ENCODE measurements at places on chromosomes 5 and 9.
A peak's percentile ranks its signal among the peaks of the same experiment; 100 is the strongest.

DNA sequence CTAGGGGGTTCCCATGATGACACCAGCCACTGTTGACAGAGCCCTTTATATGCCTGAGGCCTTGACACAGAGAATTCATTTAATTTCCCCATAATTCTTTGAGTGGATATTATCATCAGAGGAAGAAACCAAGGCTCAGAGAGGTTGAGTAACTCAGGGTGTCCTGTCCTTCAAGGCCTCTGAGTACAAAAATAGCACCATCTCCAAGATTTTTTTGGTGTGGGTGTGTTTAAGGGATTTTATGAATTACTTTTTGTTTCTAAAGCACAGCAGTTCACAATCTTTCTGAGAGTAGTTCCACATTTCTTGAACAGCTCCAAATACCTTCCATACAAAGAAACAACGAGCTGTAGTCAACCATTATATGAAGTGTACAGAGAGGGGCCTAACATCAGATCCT, 6.2 kb upstream of the GSN start:
- no peak for DNase-seq

- DNase-seq, result no peak
Measured at GRCh38 chr9:101201630-101202029, 173.1 kb downstream of the PLPPR1 start.

GRCh38 chr5:115260248-115260647, 2.4 kb downstream of the PGGT1B start:
- no peak for DNase-seq

GRCh38 chr5:42756606-42757601, at the start of gene CCDC152:
CCDC152 (plus strand) TSS chr5:42756818; CDS start chr5:42759122, 2,304 bp downstream.
- DNase-seq, result peak; percentile 16

DNA sequence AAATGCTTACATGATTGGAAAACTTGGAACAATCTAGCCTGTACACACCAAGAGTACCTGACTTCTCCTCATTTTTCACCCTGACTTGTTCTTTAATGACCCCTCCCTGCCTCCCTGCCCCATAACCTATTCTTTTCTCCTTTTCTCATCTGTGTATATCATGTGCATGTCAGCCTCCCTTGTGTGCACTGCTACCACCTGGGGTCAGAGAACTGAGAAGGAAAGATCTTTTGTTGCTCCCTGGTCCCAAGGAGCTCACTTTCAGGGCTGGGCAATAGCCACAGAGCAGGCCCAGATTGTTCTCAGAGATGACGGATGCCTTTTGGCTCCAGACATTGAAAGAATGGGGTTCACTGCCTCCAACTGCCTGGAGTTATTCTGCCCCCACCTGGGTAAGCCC, 5.1 kb downstream of the MAP1B start:
- no peak for DNase-seq

GRCh38 chr9:127119320-127119709, 3.1 kb downstream of the ANGPTL2 start:
- no peak for DNase-seq

DNA sequence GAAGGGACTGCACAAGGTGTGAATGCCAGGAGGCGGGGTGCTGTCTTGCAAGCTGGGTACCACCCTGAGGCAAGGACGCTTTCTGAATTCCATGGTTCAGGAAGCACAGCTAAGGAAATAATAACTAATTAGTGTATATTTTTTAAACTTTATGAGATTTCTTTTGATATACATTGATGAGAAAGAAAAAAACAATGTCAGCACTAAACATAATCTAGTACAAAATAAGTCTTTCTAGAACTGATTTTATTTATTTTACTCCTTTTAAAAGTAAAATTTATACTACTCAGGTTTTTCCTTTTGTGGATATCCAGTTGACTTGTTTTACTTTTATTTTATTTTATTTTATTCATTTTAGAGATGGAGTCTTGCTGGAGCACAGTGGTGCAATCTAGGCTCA, 3.6 kb downstream of the DNAJC21 start:
- DNase-seq, result no peak

DNA sequence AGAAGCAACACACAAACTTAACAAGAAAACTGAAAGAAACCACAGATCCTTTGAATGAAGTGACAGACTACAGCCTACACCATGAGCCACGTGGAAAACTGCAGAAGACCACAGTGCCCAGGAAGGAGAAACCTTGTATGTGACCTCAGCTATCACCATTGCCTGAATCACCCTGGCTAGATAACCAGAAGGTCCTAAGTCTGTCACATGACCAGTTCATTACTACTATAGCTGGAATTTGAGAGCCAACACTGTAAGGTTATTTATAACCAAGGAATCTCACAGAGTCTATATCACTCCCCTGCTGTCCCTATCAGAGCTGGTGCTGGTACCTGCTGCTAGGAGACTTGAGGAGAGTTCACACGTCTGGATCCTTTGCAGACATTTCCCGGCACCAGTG, 90.3 kb upstream of the FBXL17 start:
- DNase-seq, result no peak

GRCh38 chr5:55877655-55878054, 26.5 kb downstream of the IL31RA start:
- no peak for DNase-seq

DNA sequence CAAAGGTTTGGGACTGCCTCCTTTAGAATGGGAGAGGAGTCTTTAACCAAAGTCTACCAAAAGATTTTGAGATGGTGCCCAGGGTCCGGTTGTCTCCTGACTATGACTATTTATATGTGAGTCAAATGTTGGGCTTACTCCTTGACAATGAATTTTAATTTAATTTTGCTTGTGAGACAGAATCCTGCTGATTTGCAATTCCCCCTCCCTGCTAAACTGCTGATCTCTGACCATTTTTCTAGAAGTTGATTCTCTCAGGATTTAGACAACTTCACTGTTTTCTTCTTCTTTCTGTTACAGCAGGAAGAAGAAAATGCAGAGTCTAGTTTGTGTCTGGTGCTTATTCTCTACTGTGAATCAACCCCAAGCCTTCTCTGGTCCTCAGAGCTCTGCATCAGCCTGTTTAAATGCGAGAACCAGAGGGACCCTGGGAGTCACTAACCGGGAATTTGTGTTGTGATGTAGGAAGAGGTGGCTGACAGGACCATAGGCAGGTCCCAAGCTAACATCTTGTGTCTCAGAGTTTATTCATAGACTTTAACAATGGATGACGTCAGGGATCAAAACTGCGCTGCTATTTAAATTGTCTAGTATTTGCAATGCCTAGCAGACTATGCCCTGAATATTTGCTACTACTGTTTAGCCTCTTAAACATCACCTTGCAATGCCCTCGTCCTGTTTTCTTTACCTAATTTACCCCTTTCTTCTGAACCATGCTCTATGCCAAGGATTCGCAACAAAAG, 124.0 kb upstream of the TAF11L2 start:
- no peak for DNase-seq

- DNase-seq, result peak; percentile 13
Measured at GRCh38 chr9:72428329-72428728, 63.3 kb upstream of the ZFAND5 start.

DNA sequence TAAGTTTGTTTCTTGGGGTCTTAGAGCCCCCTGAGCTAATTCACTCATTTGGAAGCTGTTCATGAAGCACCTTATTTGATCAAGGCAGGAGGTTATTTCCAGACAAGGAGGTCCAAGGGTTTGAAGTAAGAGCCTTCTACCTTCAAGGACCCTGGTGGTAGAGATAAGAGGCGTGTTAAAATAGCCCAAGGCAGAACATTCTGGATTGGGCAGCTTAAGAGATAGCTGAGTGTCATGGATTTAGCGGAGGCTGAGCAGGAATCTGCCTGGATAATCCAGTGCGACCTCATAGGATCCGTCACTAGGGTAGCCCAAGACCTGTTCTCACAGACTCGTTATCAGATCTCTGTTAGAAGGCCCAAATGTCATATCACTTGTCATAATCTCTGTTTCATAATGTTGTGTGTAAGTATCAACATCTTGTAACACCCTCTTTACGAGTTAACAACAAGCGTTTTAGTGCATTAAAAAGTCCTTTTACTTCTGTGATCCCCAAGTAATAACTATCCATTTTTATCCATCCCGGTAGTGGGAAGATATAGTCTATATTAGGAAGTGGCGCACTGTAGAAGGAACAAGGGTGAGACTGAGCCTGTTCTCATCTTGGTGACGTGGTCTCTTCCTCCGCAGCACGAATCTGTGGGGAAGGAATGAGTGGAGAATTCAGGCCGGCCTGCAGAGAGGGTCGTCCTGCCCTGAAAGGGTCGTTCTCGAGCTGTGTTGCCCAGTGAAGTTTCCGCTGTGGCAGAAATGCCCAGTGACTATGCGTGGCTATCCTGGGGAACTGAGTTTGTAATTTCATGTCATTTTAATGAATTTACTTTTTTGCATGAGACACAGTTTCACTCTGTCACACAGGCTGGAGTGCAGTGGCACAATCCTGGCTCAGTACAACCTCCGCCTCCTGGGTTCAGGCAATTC, 28.8 kb downstream of the SLC25A25 start:
- DNase-seq, result no peak

GRCh38 chr5:35644543-35644942, 26.9 kb downstream of the SPEF2 start:
- DNase-seq, result no peak

GRCh38 chr9:93431539-93432105, 19.9 kb upstream of the FAM120A start:
- no peak for DNase-seq

GRCh38 chr9:89866701-89867100, 261.9 kb downstream of the GADD45G start:
- DNase-seq, result no peak

DNA sequence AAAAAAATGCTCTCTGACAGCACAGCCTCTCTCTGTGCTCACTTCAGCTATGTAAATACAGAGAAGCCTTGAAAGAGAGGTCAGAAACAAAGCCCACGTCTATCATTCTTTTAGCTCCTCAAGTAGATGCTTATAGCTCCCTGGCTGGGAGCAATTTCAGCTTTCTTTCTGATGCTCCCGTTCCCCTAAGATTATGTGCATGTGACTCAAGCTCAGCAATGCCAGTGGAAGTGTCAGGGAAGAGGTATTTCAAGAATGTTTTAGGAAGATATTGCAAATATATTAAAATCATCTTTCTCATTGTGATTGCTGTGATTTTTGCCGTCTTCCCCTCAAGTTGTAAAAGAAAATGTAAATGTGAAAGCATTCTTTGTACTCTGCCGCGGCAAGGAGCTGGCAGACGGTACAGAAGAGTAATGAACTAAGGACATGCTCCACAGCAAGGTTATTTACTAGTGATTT, 1353.7 kb upstream of the ACO1 start:
- DNase-seq, result no peak

- DNase-seq, result no peak
Measured at GRCh38 chr9:104293877-104294276, 199.8 kb downstream of the SMC2 start.

DNA sequence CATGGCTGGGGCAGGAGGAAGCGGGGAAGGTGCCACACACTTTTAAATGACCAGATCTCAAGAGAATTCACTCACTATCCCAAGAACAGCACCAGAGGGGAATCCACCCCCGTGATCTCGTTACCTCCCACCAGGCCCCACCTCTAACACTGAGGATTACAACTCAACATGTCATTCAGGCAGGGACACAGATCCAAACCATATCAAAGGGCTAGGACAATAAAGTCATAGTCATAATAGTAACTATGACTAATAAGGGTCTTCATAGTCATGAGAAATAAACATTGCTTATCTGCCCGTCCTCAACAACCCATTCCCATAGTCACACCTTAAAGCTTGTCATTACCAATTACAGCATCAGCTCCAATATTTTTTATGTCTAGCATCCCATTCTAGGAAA, 65.3 kb upstream of the SMC2 start:
- DNase-seq, result no peak

DNA sequence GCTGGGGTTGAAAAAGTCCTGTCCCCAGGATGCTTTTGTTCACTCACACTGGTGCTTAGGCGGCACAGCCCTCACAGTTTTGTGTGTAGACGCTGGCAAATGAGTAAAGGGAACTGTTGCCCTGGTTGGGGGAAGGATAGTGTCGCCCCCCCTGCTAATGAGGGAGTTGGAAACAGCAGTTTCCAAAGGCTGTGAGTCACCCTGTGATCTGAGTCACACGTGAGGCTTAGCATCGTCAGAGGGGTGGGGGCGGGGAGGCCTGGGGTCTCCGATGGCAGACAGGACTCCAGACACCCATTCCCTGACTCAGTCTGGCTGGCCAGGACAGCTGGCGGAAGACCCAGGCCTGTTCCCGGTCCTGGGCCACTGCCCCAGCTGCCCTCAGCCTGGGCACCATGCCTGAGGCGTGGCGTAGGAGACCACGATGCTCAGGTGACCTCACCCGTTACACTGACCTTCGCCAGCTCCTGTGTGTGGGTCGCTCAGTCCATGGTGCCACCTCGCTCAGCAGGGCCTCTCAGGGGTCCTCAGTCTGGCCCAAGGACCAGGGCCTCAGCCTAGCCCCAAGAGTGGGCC, 2.9 kb downstream of the DNAJB5 start:
- DNase-seq, result peak; percentile 63

DNA sequence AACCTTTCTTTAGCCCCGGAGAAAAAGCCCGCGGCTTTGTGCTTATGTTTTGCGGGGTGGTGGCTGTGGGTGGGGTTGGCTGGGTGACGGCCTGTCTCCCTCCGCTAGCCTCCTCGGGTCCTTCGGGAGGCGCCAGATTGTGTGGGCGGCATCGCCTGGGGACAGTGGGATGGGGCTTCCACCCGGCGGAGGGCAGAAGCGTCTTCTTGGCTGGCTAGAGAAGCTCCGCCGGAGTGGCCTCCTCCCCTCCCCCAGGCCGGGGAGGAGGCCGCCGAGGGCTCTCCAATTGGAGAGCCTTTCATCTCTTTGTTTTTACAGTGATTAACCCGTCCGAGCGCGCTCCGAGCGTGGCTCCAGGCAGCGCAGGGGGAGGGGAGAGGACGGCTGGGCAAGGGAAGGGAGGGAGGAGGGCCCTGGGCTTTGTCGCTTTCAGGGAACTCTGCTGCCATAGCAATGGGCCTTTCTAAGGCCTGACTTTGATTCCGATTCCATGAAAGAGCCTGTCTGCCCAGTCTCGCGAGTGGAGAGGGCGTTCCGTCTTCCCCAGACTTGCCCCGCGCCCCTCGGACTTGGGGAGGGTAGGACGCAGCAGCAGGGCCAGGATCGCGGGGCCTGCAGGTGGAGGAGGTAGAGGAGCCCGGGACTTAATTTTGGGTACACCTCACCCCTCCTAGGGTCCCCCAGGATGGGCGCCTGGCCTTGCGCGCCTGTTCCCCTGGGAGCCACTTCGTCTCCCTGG, 36.7 kb upstream of the TIFAB start:
- DNase-seq, result peak; percentile 69

- no peak for DNase-seq
Measured at GRCh38 chr5:62385816-62386400, 17.8 kb downstream of the DIMT1 start.

GRCh38 chr5:109692852-109693251, 3.1 kb downstream of the MAN2A1 start:
- no peak for DNase-seq

- DNase-seq, result no peak
Measured at GRCh38 chr9:126489581-126490213, 124.0 kb upstream of the LMX1B start.

DNA sequence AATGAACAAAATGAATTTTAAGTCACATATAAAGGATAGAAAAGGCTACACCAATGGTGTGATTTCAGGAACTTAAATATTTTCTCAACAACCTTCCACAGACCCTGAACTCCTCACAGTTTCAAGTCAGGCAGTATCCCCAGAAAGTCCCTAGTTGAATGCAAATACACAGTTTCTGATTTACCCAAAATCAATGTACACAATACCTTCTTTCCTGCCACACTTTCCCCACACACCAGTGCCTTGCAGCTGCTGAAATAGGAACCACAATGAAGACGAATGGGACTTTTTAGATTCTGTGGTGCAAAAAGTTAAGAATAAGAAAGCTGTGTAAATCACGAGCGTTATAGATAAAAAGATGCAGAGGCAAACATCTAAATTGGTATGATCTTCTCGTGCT, 552.4 kb upstream of the MEF2C start:
- DNase-seq, result no peak

- DNase-seq, result no peak
Measured at GRCh38 chr5:17230191-17230590, 12.8 kb downstream of the BASP1 start.
